Activated CD8-positive, alpha-beta T cell treated with anti-CD3 and anti-CD28 coated beads, Interleukin-2, amount 10 ng/mL, durations not matched to agents 7 days and 5 days (primary cell): ENCODE measurements at places on chromosomes 12 and 14. TPM values are rescaled to one million over a fixed set of nuclear protein-coding genes. Genes with fewer than 3 reads are reported as not detected.

- no peaks in the 10 kb centered on the region for H3K36me3 ChIP-seq
- H3K27me3 ChIP-seq: no peaks in the 10 kb centered on the region
- no peak overlapping the region for H3K4me3 ChIP-seq
- no peak overlapping the region for H3K27ac ChIP-seq
- DNase-seq: no peak
Measured at GRCh38 chr14:31047503-31047902, 21.3 kb upstream of the STRN3 start.

DNA sequence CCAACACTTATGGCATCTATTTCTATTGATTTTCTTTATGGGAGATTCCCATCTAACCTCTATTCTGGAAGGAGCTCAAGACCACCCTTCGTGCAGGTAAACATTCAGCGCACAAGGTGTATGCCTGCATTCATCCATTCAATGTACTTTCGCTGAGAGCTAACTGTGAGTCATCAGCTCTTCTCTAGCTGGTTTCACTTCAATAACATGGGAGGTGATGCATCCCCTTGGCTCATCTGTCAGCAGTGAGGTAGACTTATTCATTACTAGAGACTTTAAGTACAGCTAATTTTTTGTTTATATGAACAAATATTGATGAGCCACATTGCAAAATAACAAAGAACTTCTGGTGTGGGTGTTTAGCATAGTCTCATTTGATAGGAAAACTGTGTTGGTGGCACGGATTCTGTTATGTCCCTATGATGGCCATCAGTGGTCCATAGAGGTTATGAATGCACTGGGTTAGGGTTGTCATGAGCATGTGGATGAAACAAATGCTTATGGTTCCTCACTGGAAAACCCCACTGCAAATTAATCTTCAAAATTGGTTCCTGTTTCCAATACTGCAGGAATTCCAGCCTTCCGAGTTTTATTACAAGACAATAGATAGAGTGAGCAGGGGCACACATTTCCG lies 1151.0 kb downstream of the BCL11B start:
- no peak overlapping the region for H3K27ac ChIP-seq
- H3K4me3 ChIP-seq: no peak overlapping the region
- H3K27me3 ChIP-seq: no peaks in the 10 kb centered on the region
- H3K36me3 ChIP-seq: peaks cover 9% of the 10 kb centered on the region
- no peak for DNase-seq
- H3K4me1 ChIP-seq: peaks cover 9% of the 10 kb centered on the region

GRCh38 chr12:76915361-76916169 lies 36.7 kb upstream of the CSRP2 start:
- H3K4me3 ChIP-seq: no peak overlapping the region
- H3K27ac ChIP-seq: no peak overlapping the region
- H3K36me3 ChIP-seq: no peaks in the 10 kb centered on the region
- DNase-seq: no peak

- no peaks in the 10 kb centered on the region for H3K36me3 ChIP-seq
- DNase-seq: no peak
- H3K27ac ChIP-seq: no peak overlapping the region
Measured at GRCh38 chr14:95274279-95274678, 45.4 kb downstream of the CLMN start.

- H3K27ac ChIP-seq: no peak overlapping the region
- H3K4me3 ChIP-seq: no peak overlapping the region
Measured at GRCh38 chr14:70916300-70916699, 9.0 kb downstream of the PCNX1 start.

DNA sequence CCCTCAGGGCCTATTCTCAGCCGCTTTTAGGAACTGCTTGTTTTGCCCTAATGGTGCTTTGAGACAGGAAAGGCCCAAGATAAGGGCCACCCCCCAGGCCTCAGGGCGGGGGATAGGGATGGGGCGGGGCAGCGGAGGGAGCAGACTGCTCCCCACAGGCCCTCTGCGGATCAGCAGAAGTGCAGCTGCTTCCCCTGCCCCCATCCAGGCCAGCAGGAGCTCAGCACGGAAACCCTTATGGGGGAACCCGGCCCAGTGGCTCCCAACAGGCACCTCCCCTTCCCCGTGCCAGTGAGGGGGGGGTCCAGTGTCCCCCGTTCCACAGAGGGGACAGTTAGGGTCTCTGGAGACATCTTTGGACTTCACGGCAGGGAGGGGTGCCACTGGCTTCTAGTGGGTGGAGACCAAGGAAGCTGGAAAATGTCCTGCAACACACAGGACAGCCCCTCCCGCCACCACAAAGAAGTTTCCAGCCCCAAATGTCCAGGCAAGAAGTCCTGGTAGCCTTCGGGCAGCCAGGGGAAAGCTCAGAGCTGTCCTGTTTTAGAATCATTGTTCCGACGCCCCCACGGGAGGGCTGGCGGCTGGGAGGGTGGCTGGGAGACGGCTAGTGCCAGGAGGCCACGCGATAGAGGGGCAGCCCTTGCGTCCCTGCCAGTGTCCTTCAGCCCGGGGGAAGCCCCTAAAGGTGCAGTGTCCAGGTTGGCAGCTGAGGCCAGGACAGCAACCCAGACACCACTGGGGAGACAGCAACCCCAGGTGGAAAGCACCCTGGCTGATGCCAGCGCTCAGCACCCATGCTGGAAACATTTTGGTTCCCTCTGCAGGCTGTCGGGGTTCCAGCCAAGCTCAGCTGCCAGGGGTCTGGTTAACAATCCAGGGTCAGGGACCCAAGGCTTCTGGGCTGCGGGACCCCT lies 10.4 kb upstream of the GPR132 start:
- no peaks in the 10 kb centered on the region for H3K36me3 ChIP-seq
- peaks cover 15% of the 10 kb centered on the region for H3K27me3 ChIP-seq
- H3K4me3 ChIP-seq: peak overlapping the region; percentile 31

GRCh38 chr12:14505626-14506596 lies 61.8 kb downstream of the PLBD1 start:
- H3K27me3 ChIP-seq: no peaks in the 10 kb centered on the region
- H3K36me3 ChIP-seq: peaks cover 29% of the 10 kb centered on the region
- no peak for DNase-seq
- no peak overlapping the region for H3K4me3 ChIP-seq

GRCh38 chr14:93994919-93995682 lies 2.0 kb upstream of the CCDC197 start:
- H3K36me3 ChIP-seq: no peaks in the 10 kb centered on the region
- DNase-seq: peak; percentile 34
- no peak overlapping the region for H3K4me3 ChIP-seq
- peaks cover 45% of the 10 kb centered on the region for H3K4me1 ChIP-seq
- no peaks in the 10 kb centered on the region for H3K27me3 ChIP-seq

DNA sequence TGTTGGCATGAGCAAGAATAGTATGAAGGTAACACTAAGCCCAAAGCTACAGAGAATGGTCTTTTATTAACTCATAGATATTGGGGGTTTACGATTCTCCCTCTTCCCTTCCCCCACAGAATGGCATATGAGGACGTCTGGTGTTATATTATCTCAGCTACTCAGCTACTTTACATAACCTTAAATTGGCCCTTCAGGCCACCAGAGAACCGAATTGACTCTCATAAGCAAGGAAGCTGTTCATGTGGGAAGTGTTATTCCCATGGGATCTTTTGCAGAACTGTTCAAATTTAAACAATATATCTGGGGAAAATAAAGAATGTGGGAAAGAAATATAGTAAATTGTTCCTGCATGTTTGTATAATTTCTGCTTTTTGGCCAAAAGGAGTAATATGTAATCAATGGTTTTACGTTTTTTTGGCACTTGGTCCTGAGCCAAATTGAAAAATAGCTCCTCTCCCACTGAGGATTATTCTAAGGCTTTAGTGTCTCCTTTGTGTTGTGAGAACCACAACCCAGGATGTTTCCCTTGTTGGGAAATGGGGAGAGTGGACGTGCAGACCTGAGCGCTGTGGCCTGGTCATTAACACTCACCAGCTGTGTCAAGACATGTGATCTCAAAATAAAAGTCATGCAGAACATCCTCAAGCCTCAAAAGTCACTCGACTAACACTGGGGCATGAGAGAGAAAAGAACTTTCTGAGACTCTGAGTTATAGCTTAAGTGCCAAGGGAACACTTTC lies 31.8 kb upstream of the CMAS start:
- no peak overlapping the region for H3K4me3 ChIP-seq
- DNase-seq: no peak
- H3K36me3 ChIP-seq: no peaks in the 10 kb centered on the region
- no peak overlapping the region for H3K27ac ChIP-seq
- peaks cover 4% of the 10 kb centered on the region for H3K27me3 ChIP-seq
- H3K4me1 ChIP-seq: no peaks in the 10 kb centered on the region

Gene ACSM4
- not detected for total RNA-seq

Gene CPM
- 0.58 TPM for total RNA-seq
